Stimulated activated CD4-positive, alpha-beta T cell treated with anti-CD3 and anti-CD28 coated beads, Interleukin-15, amount 100 ng/mL, for 1 hour (primary cell): ENCODE measurements at places on chromosomes 2 and 18.

DNA sequence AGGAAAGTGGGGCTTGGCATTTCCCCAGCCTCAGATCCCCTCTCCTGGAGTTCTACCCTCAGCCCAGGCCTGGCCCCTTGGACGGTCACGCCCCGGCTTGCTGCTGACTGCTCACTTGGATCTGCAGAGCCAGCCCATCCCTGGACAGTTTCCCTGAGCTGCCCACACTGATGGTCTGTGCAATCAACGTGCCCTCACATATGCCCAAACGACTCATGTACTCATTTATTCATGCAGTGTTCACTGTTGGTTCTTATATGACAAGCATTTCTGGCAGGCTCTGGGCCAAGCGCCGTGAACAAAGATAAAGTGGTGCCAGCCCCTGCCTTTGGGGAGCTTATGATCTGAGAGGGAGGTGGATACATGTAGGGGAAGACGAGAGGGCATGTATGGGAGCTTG, 20.3 kb upstream of the GLI2 start:
- DNase-seq = no peak

DNA sequence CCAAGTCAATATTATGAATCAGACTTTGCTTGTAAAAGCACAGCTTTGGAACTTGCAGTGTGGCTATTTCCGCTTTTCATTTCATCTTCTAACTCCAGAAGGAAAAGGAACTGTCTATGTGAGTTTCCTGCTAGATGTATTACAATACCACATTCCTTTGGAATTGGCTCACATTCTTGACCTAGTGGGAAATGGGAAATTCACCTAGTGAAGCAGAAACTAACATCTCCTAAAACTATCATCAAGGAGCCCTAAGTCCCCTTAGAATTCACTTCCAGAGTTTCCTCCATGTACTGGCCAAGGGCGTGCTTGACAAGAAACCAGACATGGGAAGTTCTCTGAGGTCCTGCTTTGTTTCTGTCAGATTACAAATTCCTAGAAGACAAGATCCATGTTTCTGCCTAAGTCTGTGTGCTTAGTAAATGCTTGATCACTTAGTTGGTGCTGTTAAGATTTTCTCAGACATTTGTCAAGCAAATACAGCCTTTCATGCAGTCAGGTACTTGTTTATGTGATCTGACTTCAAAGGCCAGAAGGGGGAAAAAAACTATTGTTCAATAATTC, 275.7 kb upstream of the FN1 start:
- DNase-seq = no peak

DNA sequence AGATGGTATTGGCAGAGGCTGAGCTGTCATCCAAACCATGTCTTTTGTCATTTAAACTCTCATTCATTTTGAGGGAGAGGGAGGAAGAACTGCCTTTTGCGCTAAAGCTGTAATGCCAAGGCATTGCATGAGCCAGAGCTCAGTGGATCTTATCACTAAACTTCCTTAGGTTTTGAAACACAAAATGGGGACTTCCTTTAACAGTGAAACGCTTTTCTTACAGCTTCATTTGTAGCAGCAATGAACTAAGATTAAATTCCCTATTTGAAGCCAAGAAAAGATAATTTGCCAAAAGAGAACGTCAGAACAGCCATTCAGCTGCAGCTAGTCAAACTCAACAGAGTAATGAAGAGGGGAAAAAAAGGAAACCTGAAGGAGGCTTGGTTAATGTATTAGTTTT, 143.5 kb upstream of the MMADHC start:
- DNase-seq = no peak

GRCh38 chr2:26246818-26247217, 2.1 kb downstream of the HADHB start:
- no peak for DNase-seq

- DNase-seq = no peak
These were observed 13.0 kb downstream of the IL18R1 start for GRCh38 chr2:102368461-102369109.

- no peak for DNase-seq
These were observed 15.1 kb downstream of the PLCD4 start for GRCh38 chr2:218622606-218623365.

DNA sequence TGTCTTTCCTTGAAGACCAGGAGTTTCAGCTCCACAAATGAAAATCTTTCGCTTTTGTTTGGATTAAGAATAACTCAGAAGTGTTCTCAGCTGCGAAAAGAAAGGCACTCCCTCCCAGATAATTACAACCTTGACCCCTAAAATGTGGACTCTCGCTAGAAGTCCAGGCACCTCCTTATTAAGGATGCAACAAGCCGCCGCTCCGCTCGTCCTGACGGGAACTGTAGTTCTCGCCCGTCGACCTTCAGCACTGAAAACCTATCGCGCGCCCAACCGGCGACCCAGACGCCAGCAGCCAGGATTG, 559 bp downstream of the IMMT start:
- no peak for DNase-seq

DNA sequence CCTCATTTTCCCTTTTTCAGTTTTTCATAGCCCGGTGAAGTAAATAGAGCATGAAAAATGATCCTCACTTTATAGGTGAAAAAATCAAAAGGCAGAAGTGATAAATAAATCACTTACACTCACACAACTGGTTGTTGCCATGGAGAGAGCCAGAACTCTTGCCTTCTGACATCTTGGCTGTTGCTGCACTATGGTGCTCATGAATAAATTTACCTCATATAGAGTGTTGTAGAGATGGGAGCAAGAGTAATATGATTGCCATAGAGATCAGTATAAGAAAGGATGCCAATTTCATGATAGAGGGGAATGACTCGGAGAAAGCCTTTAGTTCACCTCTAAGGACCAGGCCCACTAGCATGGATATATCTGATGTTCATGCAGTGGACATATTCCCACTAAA, 82.5 kb upstream of the TMEM178A start:
- no peak for DNase-seq

DNA sequence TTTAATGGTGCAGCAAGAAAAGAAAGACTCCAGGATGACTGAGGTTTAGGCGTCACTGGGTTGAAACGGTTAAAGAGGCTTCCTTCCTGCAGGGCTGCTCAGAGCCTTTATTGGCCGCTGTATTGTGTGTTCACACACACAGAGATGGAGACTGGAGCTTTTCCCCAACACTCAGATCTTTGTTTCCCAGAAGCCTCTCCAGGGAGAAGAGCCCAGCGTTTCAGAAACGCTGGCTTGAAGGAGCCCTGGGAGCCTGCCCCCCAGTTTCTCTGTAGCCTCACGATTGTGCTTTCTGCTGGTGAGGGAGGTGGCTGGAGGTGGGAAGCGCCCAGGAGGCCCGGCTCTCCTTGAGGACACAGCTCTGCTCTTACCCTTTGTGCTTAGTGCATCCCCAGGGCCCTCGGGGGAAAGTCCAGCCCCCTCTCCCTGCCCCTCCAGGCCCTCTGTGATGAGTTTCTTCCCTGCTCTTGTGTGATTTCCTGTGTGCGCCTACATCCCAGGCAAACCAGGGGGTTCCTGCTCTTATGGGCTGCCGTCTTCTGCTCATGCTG, 37.1 kb downstream of the RRM2 start:
- no peak for DNase-seq

GRCh38 chr2:238636269-238637073, 209.7 kb downstream of the ASB1 start:
- DNase-seq = no peak

GRCh38 chr2:168222088-168222487, 25.3 kb downstream of the STK39 start:
- no peak for DNase-seq

DNA sequence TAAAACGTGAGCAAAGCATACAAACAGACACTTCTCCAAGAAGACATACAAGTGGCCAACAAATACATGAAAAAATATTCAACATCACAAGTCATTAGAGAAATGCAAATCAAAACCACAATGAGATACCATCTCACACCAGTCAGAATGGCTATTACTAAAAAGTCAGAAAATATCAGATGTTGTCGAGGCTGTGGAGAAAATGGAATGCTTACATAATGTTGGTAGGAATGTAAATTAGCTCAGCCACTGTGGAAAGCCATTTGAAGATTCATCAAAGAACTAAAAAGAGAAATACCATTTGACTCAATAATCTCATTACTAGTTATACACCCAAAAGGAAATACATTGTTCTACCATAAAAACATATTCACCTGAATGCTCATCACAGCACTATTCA, 825.7 kb downstream of the SUCLG1 start:
- DNase-seq = no peak

DNA sequence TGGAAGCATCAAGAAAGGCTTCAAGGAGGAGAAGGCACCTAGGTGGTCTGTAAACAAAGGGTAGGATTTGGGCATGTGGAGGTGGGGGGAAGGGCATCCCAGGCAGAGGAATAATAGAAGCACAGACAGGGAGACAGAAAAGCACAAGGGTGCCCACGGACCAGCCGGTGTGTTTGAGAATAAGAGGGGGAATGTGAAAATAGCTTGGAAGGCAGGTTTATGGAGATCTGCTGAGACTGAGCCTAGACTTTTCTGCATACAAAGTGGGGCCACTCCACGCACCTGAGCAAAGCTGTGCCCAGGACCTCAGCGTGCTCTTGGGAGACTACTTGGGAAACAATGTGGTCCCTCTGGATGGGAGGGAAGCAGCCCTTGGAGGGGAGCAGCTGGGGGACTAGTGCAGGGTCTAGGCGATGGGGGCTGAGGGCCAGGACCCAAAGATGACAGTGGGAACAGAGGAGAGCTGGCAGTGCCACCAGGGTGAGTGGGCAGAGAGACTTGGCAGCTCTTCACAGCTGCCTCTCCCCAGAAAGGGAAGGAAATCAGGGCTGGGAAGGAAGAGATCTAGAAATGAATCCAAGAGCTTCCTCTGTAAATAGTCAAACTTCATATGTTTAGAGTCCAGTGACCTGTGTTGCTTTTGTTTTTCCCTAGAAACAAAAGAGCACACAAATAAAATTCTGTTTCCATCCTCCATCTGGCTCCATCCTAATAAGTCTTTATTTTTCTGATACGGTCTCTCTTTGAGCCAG, 110.7 kb upstream of the SMAD7 start:
- no peak for DNase-seq

- DNase-seq = no peak
These were observed 54.5 kb downstream of the RASGRP3 start for GRCh38 chr2:33530690-33531548.

DNA sequence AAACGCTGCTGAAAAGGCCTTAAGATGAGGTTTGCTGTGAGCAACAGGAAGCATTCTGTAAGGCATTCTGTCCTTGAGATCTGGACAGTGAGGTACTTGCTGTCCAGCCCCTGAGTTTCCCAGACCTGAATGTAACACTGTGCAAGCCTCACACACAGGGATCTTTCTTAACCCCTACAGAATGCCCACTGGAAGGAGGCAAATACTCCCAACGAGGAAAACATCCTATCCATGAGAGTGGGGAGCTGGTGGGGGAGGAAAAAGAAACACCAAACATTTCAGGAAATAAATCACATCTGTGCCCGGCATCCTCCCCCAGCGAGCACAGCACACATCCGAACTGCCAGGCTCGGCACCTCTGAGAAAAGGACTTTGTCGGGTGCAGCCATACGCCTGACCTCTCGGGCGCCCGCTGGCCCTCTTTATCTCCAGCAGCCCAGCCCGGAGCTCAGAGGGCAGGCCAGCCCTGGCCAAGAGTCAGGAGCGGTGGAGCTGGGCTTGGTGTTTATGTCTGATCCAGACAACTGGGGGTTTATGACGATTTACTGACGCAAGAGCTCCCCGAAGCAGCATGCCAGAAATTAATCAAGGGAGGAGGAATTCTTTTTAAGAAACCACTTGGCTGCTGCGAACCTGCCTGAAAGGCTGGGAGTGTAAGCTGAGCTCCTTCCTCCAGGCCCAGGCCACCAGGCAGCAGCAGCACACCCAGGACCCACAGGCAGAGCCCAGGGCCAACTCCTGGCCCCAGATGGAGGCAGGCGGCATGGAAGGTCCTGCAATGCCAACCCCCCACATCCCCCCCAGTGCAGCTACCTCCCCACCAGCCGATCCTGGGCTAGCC, 72.2 kb downstream of the HDAC4 start:
- DNase-seq = no peak

GRCh38 chr2:62803961-62804360, 98.4 kb downstream of the EHBP1 start:
- DNase-seq = no peak

DNA sequence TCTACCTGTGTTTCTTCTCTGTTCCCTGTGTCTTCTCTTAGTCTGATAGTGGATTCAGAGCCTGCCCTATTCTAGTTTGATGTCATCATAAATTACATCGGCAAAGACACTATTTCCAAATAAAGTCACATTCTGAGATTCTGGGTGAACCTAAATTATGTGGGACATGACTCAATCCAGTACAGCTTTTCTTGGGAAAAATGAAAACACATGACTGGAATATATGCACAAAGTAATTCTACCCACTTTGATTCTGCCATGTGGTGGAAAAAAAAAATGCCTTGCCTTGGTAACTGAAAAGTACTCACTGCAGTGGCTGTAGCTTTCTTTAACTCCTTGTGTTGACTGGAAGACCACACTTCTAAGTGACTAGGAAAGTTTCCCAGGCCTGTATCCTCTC, 73.7 kb downstream of the LRATD1 start:
- DNase-seq = no peak

GRCh38 chr2:163281717-163282116, 443.1 kb upstream of the KCNH7 start:
- no peak for DNase-seq

DNA sequence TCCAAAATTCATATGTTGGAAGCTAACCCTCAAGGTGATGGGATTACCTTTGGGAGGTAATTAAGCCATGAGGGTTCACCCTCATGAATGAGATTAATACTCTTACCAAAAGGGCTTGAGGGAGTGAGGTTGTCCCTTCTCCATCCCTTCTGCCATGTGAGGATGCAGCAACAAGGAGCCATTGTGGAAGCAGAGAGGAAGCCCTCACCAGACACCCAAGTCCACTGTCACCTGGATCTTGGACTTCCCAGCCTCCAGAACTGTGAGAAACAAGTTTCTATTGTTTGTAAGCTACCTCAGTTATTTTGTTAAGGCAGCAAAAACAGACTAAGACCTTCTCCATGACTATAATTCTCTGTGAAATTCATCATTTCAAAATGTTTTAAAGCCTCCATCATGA, 125.7 kb downstream of the FAM124B start:
- DNase-seq = no peak

GRCh38 chr18:59056706-59057492, 82.8 kb upstream of the SEC11C start:
- DNase-seq = no peak

- no peak for DNase-seq
These were observed 6.0 kb downstream of the SPEG start for GRCh38 chr2:219440388-219441256.

DNA sequence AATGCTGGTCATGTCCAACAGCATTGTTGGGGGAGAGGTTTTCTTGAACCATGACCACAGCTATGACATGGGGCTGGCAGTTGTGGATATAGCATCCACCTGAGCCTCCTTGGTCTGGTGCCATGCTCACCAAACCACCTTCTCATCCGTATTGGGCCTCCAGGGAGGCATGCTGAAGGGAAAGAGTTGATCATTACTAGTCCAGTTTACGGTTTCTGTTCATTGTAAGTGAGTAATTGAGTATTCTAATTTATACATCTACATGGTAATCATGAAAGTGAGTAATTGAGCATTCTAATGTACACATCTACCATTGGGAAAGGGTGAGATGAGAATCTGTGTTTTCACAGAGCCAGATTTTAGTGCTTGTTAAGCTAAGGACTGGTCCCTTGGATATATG, 6.8 kb downstream of the TMEM87B start:
- DNase-seq = no peak

GRCh38 chr2:212752730-212753351, 214.2 kb upstream of the ERBB4 start:
- DNase-seq = no peak

GRCh38 chr2:120771111-120771780, 35.6 kb downstream of the GLI2 start:
- DNase-seq = no peak

- DNase-seq = no peak
These were observed 60.0 kb upstream of the DTNA start for GRCh38 chr18:34650121-34650545.

GRCh38 chr18:74264303-74265020, 27.3 kb downstream of the CYB5A start:
- no peak for DNase-seq
